ENCODE measurements at places on chromosomes 6 and 20.

DNA sequence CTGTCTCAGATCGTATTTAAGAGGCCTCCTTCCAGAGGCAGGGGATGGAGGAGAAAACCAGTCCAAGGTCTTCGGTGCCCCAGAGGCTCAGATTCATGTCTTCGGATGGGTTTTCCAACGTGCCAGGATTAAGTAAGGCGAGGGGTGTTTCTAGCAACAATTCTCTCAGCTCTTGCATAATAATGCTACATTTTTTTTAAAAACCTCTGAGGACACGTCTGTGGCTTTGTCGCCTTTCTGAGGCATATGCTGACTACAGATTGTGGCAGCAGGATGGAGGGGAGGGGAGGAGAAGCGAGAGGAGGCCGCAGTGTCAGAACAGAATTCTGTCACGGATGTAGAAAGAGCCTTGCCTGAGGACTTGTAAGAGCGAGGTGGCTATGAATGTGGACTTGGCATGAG is 17.7 kb upstream of the CCDC167 start:
- peak; percentile 12 for DNase-seq

- no peak for DNase-seq
These were observed 101.3 kb downstream of the SNX5 start for GRCh38 chr20:17867131-17867925.

DNA sequence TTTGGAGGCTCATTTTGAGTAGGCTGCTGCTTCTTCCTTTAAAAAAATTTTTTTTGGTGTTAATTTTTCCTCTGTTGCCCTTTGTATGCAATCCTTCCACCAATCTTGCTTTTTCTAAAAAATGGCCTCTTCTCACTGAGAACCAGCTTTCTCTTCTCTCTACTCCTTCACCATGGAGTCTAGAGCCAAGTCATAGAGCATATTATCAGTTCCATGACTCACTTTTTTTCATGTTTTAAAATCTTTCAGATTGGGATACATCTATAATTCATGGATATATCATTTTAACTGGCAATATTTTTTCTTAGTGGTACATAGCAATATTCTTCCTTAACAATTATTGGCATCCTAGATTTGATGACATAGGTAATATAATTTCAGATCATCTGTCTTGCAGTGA is 62.7 kb downstream of the SLX4IP start:
- DNase-seq = no peak

DNA sequence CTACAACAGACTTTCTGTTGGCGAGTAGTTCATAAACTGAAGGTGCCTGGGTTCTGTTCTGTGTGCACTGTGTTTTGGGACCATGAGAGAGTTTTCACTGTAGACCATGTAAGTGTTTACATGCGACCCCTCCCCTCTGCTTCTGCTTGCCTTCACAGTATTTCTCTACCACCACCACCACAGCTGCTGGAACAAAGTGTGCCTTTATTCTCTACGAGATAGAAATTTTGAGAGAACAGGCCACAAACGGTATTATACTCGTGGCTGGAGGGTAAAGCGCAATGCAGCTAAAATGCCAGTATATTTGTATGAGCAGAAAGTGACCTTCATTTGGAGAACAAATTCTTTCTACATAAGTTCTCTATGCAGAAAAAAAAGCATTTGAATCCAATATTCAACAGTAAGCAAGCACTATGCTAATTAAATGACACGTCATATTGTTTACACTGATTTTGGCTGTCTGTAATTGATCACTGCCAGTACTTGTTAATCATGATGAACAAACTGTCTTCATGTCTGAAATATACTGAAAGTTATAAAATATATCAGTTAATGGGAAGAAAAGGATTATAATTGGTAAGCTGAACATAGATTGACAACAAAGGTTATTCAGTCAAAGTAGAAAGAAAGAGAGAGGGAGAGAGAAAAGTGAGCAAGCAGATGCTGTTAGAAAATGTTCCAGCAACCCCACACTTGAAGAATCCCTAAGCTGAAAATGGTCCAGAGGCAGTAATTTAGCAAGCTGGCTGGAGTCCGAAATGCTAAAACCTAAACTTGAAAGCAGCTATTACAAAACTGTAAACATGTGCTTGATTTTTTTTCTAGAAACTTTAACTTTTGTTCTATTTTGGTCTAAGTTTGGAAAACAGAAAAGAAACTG is 8.8 kb downstream of the CLDN20 start:
- DNase-seq = no peak

DNA sequence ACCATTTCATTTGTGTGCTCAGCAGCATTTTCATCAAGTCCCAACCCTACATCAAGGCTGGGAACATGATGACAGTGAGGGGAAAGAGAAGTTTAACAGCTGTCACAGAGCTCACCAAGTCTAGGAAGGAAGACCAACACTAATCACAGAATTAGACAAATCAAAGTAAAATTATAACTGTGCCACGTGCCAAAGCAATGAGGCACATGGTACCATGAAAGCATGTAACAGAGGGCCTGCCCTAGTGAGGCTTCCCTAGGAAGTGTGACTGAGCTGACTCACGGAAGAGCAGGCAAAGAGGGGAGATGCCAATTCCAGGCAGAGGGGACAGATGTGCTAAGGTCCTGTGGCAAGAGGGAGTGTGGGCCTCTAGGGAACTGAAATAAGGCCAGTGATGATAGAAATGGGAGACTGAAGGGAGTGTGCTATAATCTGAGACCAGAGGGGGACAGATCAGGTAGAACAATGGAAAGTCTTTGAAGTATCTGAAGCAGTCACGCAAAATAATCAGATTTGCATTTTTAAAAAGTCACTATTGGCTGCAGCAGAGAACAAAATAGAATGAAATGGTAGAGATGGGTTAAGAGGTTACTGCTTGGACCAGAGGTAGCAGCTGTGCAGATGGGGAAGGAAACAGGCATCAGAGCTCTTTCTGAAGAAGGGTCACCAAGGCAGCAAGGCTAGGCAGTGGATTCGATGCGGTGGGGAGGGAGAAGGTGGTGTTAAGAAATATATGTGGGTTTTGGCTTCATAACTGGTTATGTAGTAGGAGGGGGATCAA is 86.8 kb downstream of the GPR6 start:
- DNase-seq = no peak

GRCh38 chr6:124964764-124965105 is 2.5 kb downstream of the RNF217 start:
- DNase-seq = no peak

DNA sequence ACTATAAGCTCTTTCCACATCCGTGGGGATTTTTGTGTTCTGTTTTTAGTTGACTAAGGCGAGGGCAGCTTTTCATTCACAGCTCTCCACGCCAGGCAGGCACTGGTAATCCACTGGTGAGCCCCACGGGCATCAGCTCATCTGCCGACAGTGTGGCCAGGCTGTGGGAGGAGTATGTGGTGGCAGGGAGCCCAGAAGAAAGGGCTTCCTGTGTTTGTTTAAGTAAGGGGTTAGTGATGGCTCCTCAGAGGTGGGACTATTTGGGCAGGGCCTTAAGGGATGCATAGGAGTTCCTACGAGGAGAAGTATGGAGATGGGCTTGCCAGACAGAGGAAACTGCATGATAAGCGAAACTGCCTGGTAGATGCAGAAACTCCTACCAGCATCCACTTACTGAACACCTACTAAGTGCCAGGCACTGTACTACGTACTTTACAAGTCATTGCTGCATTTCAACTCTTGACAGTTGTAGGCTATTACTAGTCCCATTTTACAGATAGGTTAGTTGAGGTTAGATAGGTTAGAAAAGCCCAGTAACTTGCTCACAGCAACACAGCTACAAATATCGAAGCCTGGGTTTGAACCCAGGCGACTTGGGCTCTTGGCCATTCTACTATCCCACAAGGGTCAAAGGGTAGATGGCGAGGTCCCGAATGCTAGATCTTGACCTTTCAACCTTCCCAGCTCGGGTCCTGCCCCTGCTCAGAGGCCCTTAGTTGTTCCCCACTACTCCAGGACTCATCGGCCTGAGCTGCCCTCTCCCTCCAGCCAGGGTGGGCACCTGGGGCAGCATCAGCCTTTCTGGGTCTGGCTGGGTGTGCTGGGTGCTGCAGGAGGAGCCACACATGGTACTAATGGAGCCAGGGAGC is 55.1 kb downstream of the CEBPB start:
- DNase-seq = peak; percentile 55

DNA sequence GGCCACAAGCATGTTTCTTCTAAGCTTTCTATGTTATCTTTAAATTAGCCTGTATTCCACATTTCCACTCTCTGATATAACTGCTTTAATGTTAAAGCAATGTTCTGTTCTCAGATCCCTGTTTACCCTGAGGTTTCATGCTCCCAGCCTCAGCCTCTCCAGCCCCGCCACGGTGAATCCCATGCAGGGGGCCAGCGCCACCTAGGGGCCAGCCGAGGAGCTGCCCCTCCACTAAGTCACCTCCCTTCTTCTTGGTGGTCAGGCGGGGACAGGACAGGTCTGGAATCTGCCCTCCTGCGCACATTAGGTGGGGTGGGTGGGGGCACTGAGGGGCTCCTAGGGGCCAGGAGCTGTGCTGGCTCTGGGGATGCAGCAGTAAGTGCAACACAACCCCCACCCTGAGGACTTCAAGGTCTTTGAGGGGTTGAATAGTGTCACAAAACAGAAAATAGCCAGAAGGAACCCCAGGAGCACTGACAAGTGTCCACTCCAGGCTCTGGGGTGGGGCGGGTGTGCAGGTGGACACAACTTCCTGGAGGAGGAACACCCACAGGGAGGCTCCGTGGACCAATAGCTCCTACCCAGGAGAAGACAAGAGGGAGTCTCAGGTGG is 61.6 kb downstream of the RAB44 start:
- peak; percentile 81 for DNase-seq

DNA sequence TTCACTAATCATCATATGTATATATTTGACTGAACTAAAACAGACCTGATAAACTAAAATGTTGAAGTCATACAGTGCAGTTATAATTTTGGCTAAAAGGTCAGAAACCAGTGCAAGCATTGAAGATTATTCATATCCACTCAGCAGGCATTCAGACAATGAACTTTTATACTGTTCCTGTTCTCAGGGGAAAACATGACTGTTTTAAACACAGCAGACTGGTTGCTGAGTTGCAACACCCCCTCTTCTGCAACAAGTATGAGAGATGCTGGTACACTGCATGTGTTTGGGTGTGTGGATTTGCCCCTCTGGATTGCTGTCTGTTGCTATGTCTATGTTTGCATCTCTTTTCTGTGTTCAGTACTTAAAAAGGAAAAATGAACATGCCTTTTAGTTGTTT is 206.8 kb downstream of the EYA4 start:
- DNase-seq = no peak

DNA sequence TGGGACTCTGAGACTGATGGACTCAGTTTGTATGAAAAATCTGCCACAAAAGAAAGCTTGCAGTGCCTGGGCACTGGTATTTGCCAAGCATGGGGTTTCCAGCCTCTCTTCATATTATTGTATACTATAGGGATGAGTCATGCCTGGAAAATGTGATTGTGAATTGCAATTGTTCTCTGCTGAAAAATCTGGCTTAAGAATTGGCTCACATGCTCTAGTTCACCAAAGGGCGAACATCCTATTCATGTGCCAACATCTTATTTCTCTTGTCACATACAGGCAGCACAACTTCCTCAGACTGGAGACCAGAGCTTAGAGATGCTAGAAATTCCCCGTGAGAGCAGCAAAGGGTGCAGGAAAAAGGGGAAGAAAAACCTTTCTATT is 103.6 kb upstream of the KCNK16 start:
- peak; percentile 36 for DNase-seq

DNA sequence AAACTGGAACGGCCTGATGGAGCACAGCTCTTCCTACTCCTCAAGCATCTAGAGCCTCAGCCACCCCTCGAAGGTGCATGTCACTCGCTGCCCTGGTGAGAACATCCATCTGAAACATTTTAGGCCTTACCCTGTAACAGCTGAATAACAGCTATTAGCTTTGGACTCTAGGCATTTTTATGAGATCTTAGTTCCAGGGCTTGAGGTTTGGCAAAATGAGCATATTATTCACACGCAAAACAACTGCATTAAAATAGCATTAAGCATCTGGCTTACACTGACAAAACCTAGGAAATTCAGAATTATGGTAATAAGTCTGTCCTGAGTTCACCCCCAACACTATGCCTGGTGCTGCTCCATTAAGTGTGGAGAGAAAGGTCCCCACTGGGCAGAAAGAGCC is 56.1 kb downstream of the ADAT2 start:
- DNase-seq = no peak

GRCh38 chr6:154127657-154128056 is 88.6 kb downstream of the OPRM1 start:
- no peak for DNase-seq

GRCh38 chr6:77466451-77467437 is 3.5 kb upstream of the HTR1B start:
- no peak for DNase-seq

- no peak for DNase-seq
These were observed 71.5 kb downstream of the PKHD1 start for GRCh38 chr6:52015953-52016352.

GRCh38 chr20:19757487-19758132 is 448 bp upstream of the RIN2 start:
- DNase-seq = peak; percentile 29

GRCh38 chr20:1830240-1830639 is 65.0 kb upstream of the SIRPA start:
- DNase-seq = no peak

- DNase-seq = no peak
These were observed 30.9 kb upstream of the FKBP1C start for GRCh38 chr6:63180367-63180766.

GRCh38 chr6:166173281-166173951 is 5.8 kb upstream of the TBXT start:
- no peak for DNase-seq

Data from inflammatory macrophage (primary cell).